Midbrain (tissue), 1 donor: ENCODE measurements at places on chromosomes 1 and 21.

DNA sequence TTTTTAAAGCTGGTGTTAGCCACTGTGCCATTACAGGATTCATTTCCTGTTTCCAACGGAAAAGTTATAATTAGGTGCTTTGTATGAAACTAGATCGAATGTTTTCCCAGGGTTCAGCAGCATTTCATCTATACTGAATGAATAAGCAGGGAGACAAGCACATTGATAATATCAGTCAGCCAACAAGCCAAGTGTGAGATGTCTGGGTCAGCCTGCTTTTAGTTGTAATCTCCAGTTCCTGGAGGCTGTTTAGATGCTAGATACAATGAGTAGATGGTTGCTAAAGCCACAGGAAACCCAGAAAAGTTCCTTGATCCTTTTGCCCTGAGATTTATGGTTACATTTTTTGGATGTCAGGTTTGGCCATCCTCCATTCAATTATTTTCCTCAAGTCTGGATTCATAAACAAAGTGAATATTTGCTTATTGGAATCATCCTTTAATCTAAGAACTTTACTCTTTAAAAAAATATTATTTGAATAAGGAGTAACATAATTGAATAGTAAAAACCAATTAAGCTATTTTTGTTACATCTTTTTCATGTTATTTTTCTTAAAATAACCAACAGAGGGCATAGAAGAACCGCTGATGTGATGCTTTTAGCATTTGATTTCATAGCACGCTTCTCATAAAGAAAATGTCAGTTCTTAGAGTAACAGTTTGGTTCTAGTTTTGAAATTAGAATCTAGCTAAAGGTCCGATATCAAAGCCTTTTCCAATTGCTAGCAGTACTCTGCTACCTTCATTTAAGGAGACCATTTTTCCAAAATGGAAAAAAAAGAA, 76.6 kb downstream of the HSPA13 start:
- DNase-seq, result peak; percentile 5

GRCh38 chr1:182301467-182302198, 90.0 kb downstream of the GLUL start:
- peak; percentile 79 for DNase-seq

DNA sequence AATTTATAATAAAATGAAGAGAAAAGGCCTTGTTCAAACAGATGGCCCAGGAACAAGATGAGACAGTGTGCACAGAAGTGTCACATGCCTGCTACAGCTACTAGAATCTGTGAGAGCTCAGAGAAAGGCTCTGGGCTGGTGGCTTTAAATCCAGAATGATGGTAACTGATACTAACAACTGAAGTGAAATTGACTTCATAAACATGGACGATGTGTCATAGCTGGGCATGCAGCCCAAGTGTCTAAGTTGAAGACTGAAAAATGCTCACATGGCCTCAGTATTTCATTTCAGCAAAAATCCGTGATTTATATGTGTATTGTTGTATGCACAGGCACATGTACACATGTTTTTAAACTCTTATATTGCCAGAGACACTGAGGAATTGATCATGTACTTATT, 208.3 kb upstream of the RUNX1 start:
- no peak for DNase-seq

DNA sequence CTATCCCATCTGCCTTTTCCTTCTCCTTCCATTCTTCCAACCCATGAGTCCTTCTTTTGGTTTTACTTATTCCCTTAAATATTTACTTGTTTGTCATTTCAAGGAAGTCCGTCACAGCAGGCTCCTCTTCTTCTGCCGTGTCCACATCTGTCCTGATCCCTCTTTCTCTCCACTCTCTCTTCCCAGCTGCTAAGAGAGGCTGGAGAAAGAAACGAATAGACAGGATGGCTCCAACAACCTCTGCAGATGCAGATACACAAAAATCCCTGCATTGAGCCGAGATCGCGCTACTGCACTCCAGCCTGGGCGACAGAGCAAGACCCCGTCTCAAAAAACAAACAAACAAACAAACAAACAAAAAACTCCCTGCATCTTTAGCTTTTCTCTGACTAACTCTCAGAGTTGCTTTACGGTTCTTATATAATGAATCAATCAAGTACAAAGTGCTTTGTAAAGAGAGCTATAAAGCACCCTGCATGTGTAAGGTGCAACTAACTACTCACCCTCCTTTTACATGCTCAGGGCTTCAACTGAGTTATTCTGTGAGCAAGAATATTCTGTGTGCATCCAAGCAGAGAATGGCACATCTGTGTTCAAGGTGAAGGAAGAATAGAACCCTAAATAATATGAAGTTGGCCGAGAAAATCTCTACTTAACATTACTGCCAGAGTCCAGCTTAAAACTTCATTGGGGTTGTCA, 3.8 kb upstream of the SAMD13 start:
- no peak for DNase-seq

DNA sequence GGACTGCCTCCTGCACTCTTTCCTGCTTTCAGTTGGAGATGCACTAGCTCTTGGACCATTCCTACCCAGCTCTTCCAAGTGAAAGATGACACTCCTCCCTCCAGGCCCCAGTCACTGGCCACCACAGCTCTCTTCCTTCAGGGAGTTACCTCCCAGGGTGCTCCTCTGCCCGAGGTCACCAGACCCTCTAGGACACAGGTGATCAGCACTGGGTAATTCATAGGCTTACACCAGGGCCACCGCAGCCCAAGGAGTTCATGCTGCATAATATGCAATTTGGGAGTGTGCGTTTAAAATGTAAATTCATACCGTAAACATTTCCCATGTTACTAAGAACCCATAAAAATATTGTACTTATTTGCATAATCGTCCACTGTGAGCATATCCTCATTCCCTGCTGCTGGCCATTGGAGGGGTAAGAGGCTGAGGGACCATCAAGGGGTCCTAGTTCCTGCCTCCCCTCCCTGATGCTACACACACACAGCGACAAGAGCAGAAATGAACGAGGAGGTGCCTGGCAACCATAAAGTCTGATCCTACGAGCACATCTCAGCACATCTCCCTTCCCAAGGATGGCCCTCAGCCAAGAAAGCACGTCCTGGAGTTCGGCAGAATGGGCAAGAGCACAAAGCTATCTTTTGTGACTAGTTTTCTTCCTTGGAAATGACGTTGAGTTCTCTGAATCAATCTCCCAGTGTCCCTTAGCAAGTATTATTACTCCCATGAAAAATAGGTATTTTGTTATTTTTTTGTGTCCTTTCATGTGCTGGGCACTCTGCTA, 222.9 kb upstream of the RAB4A start:
- no peak for DNase-seq

DNA sequence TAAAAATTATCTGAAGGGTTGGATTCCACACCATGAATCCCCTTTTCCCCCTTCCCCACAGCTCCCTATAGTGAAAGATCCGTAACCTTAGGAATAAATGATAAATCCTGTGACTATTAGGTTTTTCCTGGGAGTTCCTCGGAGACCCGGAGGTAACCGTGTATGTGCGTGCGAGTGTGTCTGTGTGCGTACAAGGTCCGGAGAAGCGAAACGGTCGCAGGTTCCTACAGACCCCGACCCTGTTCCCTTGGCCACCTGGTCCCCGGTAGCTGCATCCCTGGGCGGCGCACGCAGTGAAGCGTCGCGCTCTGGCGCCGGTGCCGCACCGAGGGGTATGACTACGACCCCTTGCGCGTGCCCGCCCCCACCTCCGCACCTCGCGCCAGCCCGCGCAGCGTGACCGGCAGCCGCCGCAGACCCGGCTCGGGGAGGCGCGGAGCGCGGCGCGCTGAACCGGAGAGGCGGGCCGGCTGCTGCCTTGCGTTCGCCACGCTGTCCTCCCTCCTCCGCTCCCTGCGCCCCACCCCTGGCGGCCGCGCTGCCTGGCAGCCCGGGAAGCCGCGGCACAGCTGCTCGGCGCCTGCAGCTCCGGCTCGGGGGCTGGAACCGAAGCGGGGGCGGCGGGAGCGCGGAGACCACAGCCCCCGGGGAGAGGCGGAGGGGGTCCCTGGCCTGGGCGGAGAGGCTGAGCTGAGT, at the start of gene AK5:
AK5 (plus strand) TSS at position 529 of the 696 bp plus-strand sequence. CDS start 295 bp downstream, outside the sequence.
- DNase-seq, result peak; percentile 50

DNA sequence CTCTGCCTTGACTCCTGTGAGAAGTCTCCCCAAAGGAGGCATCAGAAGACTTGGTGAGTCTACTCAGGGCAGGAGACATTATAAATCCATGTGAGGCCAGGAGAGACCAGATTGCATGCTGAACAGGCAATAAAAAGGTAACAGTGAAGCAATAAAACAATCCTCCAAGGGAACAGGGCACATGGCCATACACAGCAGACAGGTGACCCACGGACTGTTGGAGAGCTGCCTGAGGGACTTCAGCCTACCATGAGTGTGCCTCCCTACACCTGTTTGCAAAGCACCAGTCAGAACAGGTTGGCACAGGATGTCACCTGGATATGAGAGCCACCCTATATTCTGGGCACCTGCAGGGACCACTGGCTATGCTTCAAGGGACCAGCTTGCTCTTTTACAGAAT, 67.6 kb downstream of the MAB21L3 start:
- no peak for DNase-seq

DNA sequence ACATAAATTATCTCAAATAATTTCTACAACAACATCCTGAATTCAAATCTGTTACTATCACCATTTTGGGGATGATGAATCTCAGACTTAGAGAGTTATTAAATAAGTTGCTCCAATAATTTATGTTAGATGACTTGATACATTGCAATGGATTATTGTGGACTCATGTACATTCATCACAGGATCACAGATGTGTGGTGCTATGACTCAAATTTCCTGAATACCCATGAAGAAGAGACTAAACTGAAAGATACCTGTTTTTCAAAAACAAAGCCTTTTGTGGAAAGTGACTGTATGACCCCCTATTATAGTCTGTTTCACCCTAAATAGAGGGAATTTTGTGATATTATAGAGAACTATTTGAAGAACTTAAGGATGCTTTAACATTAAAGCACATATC, 315.0 kb downstream of the PLA2G4A start:
- no peak for DNase-seq

DNA sequence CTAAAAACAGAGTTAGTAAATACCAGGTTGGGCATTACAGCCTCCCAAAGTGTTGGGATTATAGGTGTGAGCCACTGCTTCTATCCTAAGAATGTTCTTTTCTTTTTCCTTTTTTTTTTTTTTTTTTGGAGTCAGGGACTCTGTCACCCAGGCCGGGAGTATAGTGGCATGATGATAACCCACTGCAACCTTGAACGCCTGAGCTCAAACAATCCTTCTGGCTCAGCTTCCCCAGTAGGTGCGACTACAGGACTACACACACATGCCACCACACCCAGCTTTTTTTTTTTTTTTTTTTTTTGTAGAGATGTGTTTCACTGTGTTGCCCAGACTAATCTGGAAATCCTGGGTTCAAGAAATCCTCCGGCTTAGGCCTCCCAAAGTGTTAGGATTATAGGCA, 5.9 kb downstream of the ZBTB8OS start:
- DNase-seq, result no peak

- DNase-seq, result no peak
Measured at GRCh38 chr1:17297991-17298390, 10.0 kb upstream of the PADI4 start.

- DNase-seq, result no peak
Measured at GRCh38 chr1:5953386-5953785, 38.8 kb downstream of the NPHP4 start.

DNA sequence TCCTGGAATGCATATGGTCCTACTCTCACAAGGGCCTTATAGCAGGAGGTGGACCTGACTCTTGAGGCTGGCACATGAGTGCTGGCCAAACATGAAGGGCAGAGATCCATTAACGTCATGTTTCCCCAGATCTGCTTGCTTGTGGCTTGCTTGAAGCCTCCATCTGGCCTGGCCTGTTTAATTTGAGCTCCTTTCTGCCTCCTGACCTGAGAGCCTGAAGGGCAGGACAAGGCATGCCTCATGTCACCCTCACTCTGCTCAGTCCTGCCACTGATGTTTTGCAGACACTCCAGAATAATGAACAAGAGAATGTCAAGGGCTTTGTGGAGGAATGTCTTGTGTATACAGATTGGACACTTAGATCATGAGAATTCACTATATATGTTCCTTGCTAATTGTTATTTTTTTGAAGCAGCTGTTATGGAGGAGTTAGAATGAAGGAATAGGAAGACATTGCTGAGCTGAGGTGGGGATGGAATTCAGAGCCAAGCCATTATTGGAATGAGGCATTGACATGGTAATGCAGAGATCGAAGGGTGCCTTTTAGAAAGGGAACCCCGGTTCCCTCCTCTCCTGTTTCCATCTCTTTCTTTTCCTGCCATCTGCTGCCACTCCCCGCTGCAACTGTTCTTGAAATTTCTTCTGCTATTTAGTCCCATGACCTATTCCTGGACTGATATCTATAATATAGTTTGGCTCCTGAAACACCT, 457.0 kb upstream of the PROX1 start:
- DNase-seq, result no peak

DNA sequence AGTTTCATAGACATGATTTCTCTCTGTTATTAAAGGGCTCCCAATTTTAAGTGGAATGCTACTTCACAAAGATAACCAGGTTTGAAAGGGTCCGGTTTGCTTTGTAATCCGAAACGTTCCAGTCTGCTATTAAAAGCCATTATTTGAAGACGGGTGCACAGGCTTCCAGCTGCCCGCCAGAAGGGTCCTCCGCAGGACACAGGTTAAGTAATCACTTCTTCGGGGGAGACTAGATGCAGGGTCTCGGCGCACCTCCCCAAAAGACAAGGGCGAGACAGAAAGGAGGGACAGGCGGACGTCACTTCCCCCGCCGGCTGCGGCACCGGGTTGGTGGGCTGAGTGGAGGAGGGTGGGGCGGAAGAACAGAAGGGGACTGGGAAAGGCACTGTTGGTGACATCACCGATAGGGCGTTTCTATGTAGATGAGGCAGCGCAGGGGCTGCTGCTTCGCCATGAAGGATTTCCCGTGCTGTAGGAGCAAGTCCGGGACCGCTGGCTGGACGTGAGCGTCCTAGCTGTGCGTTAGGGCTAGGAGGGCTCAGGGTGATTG, 8.9 kb downstream of the RNU1-2 start:
- peak; percentile 99 for DNase-seq

DNA sequence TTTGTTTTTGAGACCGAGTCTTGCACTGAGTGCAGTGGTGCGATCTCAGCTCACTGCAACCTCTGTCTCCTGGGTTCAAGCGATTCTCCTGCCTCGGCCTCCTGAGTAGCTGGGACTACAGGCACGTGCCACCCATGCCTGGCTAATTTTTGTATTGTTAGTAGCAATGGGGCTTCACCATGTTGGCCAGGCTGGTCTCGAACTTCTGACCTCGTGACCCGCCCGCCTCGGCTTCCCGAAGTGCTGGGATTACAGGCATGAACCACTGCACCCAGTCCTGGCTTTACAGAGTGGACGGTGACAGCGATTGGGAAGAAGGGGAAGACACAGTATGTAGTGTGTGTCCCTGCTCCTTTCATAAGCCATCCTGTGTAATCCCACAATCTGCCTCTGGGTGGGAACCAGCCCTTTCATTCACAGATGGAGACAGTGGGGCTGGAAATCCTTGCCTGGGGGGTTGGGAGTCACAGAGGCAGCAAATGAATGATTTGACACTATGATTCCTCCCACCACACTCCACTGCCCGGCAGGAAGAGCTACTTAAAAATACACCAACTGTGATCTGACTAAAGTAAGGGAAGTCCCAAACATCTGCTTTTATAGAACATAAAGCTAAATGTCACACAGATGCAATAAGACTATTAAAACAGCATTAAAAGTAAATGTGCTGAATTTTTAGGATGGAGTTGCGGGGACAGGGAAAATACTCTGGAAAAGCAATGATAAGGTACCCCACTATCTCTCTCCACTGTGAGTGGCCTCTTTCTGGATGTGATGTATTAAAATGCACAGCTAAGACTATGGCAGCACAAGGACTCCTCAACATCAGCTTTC, 4.5 kb downstream of the PARP1 start:
- DNase-seq, result peak; percentile 33

GRCh38 chr1:237911911-237912310, 21.2 kb upstream of the ZP4 start:
- no peak for DNase-seq
